ENCODE measurements at places on chromosomes 5 and 9.

DNA sequence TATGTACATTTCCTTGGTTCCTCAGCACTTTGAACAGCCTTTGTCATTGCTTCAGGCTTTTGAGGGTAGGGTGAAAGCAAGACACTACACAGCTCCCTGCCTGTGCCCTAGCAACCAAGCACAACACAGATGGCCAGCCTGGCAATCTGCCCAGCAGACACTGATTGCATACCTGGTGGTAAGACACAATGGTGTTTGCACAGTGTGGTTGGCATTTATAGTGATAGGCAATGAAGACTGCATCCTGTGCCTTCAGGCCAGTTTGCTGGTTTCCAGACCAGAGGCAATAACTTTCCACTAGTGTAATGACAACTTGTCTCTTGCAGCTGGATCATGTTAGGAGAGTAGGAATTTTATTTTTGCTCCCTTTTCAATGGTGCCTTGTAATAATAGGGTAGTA, 144.5 kb upstream of the TNC start:
- peak; percentile 68 for DNase-seq

DNA sequence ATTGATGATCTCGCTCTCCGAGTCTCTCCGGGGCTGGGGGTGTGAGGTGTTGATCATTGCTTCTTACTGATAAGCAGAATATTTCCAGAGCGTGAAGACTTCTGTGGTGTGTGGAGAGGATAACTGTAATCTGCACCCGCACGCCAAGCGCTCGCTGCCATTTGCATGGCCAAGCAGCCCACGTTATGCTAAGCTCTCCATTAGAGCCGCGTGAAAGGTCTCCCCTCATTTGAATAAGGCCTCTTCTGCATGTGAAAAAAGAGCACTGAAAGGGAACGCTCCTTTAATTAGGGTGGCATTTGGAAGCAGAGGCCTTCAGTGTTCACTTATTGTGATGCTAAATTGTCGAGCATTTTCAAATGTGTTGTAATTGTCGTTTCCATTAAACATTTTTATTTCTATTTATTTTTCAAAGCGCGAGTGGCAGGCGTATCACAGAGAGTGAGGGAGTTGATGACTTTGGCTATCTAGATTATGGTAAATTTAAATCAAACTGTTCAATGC, 163.6 kb upstream of the IRX2 start:
- DNase-seq, result no peak

GRCh38 chr5:60578315-60578714, 121.7 kb downstream of the DEPDC1B start:
- no peak for DNase-seq

DNA sequence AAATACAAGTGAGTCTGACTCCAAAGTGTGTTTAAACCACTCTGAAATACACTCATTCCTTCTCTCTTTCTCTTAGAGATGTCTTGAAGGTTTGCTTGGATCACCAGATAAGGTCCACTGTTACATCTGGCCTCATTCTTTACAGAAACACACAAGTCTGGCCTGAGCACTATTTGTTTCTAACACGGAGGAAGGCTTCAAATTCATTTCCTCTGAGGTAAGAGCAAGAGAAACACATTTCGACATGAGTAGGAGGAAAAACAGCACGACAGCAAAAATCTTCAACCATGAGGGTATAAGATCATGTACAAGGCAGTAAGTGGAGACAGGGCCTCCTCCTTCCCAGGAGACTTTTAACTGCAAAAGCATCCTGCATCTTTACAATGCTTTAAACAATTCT, 8.0 kb downstream of the SIL1 start:
- no peak for DNase-seq

- DNase-seq, result no peak
Measured at GRCh38 chr5:118793091-118793490, 195.3 kb downstream of the DTWD2 start.

DNA sequence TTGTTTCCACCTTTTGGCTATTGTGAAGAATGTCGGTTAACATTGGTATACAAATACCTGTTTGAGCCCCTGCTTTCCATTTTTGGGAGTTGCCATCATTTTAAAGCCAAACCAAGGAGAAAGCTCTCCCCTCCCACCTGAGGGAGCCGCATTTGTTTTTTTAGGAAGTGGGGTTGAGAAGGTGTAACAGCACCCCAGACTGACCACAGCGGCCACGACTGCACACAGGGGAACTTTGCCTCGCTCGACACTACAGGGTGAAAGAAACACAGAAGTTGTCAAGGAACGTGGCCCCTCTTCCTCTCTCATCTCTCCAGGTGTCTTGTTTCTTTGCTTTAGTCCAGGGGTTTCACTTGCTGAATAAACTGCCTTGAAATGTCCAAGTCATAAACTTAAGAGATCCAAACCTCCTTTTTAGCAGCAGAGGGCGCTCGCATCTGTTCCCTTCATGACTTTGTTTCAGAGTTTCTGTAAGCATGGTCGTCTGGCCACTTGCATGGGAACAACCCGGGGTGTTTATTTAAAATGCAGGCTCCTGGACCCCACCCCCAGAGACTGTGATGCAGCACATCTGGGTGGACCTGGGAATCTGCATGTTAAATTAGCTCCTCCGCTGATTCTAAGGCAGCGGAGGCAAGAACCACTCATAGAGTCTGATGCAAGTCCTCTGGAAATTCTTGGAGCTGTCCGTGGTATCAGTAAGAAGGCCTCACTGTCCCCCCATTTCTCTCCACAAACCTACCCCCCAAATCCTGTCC, 2.1 kb upstream of the TTLL11 start:
- no peak for DNase-seq

DNA sequence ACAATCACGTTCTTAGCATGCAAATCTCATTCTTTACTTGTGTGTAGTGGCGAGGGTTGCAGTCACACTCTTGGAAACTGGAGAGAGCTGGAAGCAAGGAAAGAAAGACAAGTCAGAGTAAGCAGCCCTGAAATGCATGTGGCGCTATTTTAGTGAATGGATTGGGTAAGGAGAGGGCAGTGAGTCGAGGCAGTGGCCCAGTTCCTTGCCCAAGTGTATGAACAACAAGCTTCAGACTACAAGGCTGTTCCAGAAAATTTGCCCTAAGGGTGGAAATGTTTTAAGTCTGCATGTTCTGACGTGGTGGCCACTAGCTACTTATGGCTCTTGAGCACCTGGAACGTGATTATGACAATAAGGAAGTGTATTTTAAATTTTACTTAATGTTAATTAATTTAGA, 59.4 kb upstream of the PTPN3 start:
- DNase-seq, result no peak

GRCh38 chr9:21657966-21658667, 144.3 kb upstream of the MTAP start:
- no peak for DNase-seq

GRCh38 chr5:132418881-132419280, 49.4 kb downstream of the SLC22A5 start:
- no peak for DNase-seq

GRCh38 chr5:176774216-176775171, 35.9 kb upstream of the UNC5A start:
- no peak for DNase-seq

DNA sequence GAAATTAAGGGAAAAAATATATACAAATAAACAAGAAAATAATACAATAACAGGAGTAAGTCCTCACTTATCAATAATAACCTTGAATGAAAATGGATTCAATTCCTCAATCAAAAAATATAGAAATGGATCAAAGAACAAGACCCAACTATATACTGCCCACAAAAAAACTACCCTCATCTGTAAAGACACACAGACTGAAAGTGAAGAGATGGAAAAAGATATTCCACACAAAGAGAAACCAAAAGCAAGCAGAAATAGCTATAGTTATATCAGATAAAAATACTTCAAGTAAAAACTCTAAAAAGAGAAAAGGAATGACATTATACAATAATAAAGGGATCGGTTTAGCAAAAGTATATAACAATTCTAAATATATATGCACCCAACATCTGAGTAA, 66.5 kb downstream of the KIAA0825 start:
- no peak for DNase-seq

- no peak for DNase-seq
Measured at GRCh38 chr5:104267320-104268015, 704.9 kb upstream of the NUDT12 start.

DNA sequence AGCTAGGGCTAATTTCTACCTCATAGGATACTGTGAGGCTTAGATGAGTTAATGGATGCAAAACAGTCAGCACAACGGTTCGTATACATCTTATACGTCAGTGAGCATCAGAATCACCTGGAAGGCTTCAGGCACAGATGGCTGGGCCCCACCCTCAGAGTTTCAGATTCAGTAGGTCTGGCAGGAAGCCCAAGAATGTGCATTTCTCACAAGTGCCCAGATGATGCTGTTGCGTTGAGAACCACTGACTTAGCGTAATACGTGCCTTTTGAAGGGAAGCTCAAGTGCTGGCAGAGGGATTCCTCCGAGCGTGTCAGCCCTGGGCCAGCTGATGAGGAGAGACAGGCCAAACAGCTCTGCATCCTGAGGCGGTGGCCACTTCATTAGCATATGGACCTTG, 117.1 kb upstream of the WWC1 start:
- DNase-seq, result no peak

DNA sequence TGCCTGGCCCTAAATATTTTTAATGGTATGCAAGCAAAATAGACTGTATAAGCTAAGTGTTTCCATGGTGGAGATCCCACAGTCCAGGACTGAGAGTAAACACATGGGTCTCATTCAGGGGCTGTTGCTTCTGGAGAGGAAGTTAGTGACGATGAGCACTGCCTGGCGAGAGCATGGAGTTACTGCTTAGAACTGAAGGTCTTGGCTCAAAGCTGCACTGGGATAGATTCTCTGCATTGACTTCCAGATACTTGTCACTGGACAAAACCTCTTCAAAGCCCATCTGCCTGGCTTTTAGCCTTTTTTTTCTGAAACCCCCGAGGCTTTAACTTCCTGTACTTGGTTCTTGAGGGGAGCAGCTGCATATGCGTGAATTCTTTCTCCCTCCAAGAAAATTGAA, 39.2 kb downstream of the GPR107 start:
- peak; percentile 75 for DNase-seq

GRCh38 chr5:133381571-133382365, 230.6 kb downstream of the FSTL4 start:
- DNase-seq, result no peak

GRCh38 chr5:96381526-96381925, 51.5 kb downstream of the PCSK1 start:
- DNase-seq, result no peak

DNA sequence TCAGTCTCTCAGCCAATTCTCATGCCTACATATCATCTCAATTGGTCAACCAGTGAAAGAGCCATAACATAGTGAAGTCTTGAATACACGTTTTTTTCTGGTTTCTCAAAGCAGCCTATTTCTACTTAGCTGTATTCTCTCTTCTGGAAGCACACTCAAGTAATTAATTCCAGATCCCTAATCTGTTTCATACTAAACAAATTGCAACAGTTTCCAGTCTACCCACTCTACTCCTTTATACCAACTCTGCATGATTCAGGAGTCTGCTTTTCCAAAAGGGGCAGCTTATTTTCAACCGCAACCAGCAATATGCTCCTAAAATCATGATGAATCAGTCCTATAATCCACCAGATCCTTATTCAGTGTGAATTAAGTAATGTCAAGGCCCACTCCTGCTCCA, 211.7 kb downstream of the TLE1 start:
- DNase-seq, result no peak

DNA sequence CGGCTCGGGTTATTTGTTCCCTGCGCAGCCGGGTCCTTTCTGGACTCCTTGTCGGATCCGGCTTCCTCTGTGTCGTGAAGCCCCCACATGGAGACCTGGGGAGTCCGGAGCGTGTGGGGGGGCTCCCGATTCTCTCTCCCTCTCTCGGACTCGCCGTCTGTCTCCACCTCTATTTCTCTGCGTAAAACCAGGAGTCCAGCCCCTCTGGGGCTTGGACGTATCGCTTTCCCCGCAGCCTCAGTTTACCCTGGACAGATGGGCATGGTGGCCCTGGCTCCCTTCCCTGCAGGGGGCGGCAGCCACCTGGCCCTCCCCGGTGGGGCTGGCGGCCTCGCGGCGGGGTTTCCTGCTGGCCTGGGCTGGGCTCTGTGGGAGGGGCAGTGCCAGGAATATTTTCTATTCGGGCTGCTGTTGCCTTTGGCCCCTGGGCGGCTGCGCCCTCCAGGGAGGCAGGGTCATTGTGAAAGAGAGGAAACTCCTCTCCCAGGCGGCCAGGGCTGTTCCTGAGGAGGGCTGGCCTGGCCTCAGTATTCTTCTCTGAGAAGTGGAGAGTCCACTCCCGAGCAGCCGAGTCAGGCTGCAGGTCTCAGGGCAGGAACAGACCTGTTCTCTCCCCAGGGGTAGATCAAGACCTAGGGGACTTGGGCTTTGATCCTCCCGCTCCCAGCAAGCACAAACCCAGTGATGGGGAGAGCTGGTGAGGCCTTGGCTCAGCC, 665 bp downstream of the ASS1 start:
- DNase-seq, result no peak

DNA sequence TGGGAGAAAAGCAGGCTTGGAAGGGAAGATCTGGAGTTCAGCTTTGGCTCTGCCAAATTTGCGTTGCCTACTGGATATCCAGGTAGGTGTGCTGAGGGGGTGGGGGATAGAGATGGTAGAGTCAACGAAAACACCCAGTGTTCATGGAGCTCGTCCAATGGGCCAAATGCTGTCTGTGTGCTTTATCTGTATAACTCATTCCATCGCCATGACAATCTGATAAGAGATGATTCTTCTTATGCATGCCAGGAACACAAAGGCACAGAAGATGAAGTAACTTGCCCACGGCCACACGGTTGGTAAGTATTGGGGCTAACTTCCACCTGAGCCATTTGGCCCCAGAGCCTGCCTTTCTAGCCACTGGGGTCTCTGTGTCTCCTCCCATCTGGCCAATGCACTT, 53.2 kb downstream of the BOD1 start:
- no peak for DNase-seq

DNA sequence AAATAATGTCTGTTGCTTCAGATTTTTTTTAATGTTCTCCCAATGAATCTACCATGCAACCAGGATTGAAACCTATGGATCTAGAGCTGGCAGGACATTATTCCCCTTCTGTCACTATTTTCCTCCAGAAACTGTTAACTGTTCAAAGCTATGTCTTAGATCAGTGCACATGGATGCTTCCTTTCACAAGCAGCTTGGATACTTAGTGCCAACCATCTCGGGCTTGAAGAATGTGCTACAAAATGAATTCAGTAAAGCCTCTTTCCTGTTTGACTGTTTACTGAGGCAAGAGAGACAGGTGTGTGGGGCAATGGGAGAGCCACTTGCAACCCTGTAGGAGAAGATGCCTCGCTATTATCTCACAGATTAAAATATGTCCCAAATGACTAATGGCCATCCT, 774.8 kb downstream of the KCTD16 start:
- no peak for DNase-seq

DNA sequence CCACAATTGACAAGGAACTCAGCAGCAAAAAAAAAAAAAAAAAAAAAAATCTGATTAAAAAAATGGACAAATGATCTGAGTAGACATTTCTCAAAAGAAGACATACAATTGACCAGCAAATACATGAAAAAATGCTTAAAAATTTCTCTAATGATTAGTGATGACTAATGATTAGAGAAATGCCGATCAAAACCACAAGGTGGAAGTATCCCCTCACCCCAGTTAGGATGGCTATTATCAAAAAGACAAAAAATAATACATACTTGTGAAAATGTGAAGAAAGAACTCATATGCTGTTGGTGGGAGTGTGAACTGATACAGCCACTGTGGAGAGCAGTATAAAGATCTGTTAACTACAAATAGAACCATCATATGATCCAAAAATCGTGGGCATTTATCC, 245.3 kb downstream of the OSTF1 start:
- DNase-seq, result no peak

- peak; percentile 98 for DNase-seq
Measured at GRCh38 chr5:119268387-119269060, 87.3 kb upstream of the TNFAIP8 start.

All from right hindlimb (tissue), 1 donor.